ENCODE measurements at places on chromosomes 12 and 14. TPM values are rescaled to one million over a fixed set of nuclear protein-coding genes. Genes with fewer than 3 reads are reported as not detected.

GRCh38 chr12:58877243-58877743, 43.0 kb downstream of the LRIG3 start:
- DNase-seq = peak; percentile 94

DNA sequence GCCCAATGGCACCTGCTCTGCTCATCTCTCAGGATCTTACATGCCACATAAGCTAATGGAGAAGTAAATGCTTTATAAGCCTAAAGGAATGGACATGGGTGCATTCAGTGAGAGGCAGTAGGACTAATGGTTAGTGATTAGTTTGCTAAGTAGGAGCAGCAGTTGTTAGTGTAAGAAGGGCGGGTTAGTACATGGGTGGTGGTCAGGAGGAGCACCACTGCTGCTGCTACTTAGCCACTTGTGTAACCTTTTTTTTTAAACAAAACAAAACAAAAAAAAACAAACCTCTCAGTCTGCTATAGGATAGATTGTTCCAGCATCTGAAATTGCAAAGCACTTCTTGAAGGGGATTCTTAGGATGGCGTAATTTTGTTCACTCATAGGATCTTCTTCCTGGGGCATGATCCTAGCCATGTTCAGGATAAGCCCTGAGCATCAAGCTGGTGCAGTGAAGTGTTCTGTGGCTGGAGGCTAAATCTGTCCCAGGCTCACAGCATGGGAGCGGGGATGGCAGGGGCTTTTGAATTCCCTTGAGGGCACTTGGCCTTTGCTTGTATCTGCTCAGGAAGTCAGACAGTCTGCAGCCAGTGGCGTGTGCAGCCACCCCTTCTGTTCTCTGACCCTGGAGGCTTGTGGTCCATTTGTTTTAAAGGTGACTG, 63.6 kb downstream of the CHST11 start:
- peak; percentile 15 for DNase-seq

DNA sequence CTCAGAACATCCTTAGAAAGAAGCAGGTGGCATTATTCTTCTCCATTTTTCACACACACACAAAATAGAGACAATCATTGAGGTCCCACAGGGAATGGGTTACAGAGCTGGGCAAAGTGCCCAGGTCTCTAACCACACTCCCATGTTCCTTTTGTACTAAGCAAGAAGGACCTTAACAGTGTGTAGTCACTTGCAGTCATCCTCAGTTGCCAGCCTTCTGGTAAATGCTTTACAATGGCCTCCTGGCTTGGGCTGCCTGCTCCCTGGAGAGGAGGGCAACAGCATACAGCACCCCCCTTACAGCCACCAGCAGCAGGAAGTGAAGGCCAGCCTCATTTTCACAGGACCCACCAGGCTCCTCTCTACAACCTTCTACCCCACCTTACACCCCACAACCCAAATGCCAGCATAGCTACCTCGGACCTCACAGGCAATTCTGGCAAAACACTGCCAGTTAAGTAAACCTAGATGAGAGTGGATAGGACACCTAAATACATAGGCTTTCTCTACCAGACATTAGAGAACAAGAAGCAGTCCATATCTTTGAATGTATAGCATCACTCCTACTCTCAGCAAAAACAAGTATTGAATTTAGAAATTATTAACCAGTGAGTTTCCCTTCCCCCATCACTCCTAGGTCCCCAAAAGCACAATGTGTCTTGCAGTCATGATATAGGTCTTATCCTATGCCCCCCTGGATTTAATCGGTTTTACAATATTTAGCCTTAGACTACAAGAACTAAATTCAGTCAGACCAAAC, 88.1 kb downstream of the PPP2R5E start:
- DNase-seq = peak; percentile 62

FBLN5 gene
- total RNA-seq = 4.3 TPM

DNA sequence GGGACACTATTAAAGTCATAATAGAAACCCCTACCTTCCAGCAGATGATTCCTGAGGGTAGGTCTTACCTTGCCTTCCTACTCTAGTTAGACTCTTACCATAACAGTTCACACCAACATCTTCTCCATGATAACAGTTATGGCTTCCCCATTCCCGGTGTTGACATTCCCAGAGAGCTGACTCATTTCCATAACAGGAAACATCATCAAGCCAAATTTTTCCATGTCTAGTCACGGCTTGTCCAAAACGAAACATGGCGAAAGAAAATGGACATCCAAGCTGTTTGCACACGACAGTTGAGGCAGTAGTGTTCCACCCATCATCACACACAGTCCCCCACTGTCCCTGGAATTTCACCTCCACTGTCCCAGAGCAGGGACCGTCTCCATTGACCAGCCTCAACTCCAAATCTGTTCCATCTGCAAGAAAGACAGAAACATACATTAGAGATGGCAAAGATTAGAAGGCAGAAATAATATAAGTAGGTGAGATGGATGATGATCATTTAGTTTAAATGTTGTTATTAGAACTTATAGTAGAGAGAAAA, 10.6 kb downstream of the CD163L1 start:
- peak; percentile 78 for DNase-seq

- peak; percentile 43 for DNase-seq
Observed at GRCh38 chr12:116542345-116542956, 16.7 kb upstream of the MAP1LC3B2 start.

GRCh38 chr12:107131832-107132616, 38.7 kb upstream of the CRY1 start:
- peak; percentile 72 for DNase-seq

TIMM9 gene
- 102 TPM for total RNA-seq

GRCh38 chr12:105696-106095, 39.1 kb downstream of the IQSEC3 start:
- no peak for DNase-seq

DNA sequence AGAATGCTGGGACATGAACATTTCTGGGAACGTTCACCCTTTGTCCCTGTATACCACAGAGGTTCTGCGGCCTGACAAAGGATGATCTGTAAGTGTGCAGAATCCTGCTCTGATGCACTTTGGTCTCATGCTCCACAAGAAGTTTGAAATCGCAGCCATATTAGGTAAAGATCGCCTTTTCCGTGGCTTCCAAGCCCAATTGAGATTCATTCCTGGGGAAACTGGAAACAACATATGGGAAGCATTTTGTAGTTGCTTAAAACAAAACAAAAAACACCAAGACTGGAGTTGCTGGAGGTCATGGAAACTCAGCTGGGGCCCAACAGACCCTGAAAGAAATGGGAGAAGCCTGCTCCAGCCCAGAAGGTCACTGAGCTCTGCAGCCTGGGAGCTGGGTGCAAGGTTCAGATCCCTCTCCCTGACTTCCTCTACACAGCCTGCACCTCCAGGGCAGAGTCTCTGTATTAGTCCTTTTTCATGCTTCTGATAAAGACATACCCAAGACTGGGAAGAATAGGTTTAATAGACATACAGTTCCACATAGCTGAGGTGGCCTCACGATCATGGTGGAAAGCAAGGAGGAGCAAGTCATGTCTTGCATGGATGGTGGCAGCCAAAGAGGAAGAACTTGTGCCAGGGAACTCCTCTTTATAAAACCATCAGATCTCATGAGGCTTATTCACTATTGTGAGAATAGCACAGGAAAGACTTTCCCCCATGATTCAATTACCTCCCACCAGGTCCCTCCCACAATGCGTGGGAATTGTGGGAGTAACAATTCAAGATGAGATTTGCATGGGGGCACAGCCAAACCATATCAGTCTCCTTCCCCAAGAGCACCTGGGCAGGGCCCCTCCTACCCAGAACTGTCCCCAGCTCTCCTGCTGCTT, 60.8 kb upstream of the CHGA start:
- no peak for DNase-seq

DNA sequence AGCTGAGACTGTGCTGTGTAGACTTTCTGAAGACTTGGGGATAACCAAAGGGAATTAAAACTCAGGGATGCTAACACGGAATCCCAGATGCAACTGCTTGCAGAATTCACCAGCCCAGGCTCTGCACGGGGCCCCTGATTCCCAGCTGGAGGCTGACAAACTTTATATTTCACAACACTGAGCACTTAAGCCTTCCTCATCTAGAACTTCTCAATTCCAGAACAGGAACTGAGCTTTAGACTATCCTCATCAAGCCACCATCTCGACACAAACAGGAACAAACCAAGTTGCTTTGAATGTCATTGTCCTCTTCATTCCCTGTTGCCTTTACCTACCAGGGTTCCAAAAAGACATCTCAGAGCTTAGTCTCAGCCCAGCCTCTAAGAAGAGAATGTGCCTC, 22.2 kb downstream of the CCDC63 start:
- no peak for DNase-seq
